ENCODE measurements at places on chromosomes 3 and 15.
A peak's percentile ranks its signal among the peaks of the same experiment; 100 is the strongest.

DNA sequence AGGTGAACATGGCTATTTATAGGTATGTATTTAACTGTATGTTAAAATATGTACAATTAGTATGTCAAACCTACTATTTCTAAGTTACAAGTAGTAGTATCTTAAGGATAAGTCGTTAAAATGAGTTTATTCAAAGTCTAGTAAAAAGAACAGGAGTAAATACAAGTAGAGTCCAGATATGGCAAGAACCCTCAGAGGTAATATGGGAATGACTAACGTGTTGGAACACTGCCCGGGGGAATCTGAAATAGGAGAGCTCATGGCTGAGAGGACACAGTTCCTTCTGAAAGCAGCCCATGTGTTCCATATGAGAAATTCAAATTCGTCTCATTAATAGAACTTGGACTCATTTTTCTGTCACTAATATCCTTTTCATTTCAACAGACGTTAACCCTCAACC, 158.8 kb downstream of the CLSTN2 start:
- no peak for DNase-seq

- no peak for DNase-seq
Measured at GRCh38 chr3:141405025-141405424, 36.7 kb downstream of the ZBTB38 start.

DNA sequence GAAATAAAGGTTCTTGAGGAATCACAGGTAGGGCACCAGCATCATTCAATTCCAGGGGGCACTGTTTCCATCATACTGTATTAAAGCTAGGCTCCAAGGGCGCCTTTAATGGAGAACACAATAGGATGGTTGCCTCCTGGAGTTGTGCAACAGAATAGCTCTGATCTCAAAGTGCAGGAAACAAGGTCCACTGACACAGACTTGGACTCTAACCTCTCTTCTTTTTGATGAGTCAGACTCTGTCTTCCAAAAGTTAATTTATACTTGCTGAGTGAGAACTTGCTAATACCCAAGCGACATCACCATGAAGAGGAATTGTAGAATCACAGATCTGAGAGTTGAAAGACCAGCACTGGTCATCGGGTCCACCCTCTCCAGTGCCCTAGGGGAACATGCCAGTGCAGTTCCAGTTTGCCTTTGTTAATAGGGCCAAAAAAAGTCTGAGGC, 94.4 kb upstream of the PHLDB2 start:
- DNase-seq = no peak

DNA sequence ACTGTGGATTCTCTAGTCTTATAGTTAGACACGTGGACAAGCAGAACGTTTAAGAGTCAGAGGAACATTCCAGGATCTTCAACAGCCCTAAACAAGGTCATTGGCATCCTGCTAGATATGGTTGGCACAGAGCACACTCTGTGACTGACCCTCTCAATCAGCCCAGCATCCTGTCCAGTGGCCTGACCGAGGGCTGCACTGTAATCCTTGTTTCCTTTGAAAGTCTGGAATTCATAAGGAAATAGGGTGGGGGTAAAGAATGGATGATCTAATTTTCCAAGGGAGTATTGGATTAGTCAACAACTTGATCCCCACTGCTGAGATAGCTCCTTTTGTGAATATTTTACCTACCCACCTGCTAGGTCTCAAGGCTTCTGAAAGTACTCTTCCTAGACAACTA, 94.5 kb upstream of the DLG1 start:
- no peak for DNase-seq

GRCh38 chr3:174775603-174776002, 83.5 kb upstream of the NAALADL2 start:
- DNase-seq = no peak

GRCh38 chr3:184354121-184354728, 7.2 kb downstream of the CLCN2 start:
- peak; percentile 63 for DNase-seq

GRCh38 chr3:57292159-57292896, at the start of gene ASB14:
Gene ASB14, minus strand, starts transcription at chr3:57292685. Its CDS starts 652 bp downstream, at chr3:57292033.
- no peak for DNase-seq

DNA sequence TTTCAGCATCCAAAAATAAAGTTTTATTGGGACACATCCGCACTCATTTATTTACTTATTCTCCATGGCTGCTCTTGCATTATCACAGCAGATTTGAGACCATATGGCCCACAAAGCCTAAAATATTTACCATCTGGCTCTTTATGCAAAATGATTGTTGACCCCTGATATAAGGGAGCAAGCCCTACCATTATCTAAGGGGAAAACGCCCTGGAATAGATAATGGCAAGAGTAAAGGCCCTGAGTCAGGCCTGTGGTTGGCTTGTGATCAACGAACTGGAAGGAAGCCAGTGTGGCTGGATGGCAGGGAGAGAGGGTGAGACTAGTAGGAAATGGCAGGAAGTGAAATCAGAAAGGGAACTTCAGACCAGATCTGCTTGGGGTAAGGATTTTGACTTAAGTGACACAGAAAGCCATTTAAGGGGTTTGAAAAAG, 24.6 kb upstream of the DMXL2 start:
- no peak for DNase-seq

GRCh38 chr3:130517602-130518001, 625 bp downstream of the COL6A6 start:
- DNase-seq = no peak

- DNase-seq = no peak
Measured at GRCh38 chr3:197366301-197367044, 68.1 kb upstream of the DLG1 start.

DNA sequence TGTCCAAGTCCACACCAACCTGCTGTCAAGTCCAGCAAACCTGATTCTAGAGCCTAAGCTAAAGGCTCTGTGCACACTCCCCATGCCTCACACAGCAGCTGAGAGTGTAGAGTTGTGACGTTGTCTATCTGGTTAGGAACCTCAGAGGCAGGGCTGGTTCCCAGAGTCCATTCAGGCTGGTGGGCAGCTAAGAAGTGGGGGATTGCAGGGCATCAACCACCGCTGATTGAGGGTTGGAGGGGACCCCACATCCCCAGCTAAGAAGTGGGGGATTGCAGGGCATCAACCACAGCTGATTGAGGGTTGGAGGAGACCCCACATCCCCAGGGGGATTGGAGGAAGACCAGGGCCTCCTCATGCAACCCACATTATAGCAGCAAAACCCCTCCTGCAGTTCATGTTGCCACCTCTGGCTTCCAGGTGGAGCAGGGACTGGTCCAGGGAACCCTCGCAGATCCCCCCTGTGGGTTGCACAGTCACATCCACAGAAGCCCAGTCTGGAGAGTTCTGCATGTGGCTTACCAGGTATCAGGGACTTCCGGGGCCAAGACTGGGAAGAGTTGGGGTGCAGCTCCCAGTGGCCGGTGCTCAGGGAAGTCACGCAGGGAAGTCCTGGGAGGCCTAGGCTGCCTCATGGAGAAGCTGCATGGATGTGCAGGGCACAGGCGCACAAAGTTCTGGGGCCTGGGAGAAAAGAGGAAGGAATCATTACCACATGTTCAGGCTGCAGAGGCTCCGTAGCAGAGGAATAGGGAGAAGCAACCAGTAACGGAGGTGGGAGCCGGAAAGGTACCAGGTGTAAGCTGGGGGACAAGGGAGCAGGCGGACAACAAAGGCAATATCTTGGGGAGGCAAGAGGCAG, 71.4 kb upstream of the PCSK6 start:
- DNase-seq = no peak

- DNase-seq = no peak
Measured at GRCh38 chr3:184952671-184953070, 140.7 kb downstream of the VPS8 start.

- no peak for DNase-seq
Measured at GRCh38 chr3:55718074-55718473, 231.0 kb upstream of the WNT5A start.

GRCh38 chr3:155846119-155846518, 8.1 kb downstream of the SLC33A1 start:
- DNase-seq = no peak

- no peak for DNase-seq
Measured at GRCh38 chr3:158107605-158108444, 1.6 kb upstream of the SHOX2 start.
